Nucleus accumbens (tissue), 56 donors: ENCODE measurements at places on chromosomes 7 and 10.

DNA sequence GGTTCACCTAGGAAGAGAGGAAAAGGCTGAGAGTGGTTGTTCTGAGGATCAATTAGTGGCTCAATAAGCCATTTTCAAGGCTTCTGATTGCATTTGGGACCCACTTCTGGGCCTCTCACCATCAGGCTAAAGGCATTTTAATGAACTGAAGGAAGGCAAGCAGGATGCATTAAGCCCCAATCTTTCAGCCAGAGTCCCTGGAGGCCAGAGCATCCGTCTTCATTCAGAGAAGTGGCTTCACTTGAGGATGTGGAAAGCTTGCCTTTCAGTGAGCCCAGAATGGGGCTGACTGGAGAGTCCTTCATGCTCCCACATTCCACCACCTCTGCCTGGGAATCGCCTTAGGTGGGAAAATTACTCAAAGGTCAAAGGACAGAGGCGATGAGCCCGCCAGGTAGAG is 41.8 kb downstream of the COL17A1 start:
- DNase-seq: no peak

DNA sequence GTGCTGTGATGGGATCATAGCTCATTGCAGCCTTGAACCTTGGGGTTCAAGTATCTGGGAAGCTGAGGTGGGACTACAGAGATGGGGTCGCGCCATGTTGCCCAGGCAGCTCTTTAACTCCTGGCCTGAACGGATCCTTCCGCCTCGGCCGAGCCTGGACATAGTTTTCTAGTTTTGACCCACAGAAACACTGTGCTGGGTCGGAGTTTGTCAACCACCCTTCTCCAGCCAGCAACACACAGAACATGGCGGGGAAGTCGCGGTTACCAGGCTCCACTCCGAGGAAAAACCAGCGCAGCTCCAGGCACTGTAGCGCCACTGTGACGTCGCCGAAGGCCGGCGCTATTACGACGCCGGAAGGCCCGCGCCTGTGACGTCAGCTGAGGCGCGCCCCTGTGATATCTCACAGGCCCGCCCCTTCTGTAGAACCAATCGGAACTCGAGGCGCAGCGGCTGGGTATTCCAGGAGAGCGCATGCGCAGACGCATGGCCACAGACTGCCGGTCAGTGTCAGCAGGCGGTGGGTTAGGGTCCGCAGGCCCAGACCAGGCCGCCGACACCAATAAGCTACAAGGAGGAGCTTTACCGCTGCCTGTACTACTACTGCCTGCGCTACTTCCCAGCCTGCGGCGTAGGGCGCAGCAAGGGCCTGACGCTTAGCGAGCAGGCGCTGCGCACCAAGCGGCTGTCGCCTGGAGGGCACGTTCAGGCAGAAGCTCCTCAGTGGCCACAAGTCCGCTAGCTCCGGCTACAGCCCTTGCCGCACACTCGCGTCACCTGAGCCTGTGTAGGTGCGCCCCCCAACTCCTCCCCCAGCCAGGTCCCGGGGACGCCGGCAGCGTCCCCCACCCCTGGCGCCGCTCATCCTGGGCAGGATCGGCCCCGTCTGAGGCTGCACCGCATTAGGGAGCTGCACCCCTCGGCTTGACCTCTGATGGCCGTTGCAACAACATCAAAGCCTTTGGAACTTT is 135.2 kb upstream of the KCTD7 start:
- DNase-seq: peak; percentile 97

DNA sequence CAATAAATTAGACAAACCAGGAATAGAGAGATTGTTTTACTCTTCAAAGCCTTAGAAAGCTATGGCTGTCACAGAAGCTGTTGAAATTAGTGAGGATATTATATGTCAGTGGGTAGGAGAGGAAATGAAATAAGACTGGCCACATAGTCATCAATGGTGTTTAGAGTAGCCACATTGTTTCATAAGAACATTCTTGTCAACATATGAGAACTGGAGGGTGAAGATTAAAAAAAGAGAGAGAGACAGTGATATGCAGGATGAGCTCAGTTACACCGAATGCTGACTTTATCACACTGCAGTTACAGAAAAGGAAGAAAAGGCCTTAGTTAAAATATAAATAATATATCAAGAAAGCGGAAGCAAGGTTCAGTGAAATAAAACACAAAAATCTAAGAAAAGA is 412.0 kb downstream of the CNTNAP2 start:
- DNase-seq: no peak

DNA sequence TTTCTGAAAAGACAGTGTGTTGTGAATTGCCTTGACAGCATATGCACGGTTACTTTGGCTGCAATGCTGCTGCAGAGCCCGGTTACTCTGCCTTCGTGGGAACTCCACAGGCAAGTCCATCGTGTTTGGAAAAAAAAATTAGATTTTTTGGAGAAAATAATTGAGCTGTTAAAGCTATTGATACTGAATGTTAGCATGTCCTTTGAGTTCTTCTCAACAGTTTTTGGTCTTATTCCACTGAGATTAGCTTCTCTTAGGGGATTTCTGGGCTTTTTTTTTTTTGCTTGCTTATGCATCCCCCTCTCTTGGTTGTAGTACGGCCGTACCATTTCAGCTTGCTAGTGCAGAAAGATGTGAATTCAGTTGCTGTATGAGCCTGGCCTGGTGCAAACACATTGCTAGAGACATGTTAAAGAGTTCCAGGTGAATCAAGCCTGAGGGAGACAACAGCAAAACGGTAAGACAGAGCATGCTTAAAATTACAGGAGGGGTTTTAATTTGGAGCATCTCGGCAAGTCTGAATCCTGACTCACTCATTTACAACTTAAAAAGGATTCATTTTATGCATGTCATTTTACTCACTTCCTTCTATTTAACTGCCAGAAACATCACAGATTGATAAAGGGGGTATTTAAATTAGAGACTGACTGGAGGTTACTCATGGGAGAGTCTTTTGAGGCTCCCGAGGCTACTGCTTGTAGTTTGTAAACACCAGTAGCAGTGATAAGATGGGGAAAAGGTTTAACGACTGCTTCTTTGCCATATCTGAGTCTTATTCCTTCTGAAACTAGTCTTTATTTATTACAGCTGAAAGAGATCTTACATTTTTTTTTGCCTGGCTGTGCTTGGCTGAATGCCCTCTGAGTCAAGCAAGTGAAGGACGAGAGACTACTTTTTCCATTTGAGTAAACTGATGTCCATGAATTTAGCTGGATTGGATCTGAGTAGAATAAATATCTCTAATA is 113.7 kb downstream of the CDK14 start:
- no peak for DNase-seq

- DNase-seq: no peak
Observed at GRCh38 chr7:104040666-104041065, 51.2 kb upstream of the RELN start.

- DNase-seq: no peak
Observed at GRCh38 chr10:49141541-49142332, 7.9 kb upstream of the FAM170B start.

DNA sequence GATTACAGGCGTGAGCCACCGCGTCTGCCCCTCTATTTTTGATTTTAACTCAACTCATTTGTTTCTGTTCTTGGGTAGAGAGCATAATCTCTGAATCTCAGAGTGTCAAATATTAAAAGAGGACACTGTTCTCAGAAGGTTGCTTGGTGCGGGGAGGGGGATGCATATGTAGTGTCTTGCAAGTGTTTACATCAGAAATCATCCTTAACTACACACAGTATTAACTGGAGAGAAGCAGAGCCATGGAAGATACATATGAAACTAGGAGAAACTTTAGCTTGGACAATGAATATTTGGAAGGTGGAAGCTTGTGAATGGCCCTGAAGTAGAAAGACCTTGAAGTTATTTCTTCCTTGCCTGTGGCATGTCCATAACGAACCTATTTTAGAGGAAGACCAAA is 57.5 kb downstream of the XRCC2 start:
- DNase-seq: no peak

DNA sequence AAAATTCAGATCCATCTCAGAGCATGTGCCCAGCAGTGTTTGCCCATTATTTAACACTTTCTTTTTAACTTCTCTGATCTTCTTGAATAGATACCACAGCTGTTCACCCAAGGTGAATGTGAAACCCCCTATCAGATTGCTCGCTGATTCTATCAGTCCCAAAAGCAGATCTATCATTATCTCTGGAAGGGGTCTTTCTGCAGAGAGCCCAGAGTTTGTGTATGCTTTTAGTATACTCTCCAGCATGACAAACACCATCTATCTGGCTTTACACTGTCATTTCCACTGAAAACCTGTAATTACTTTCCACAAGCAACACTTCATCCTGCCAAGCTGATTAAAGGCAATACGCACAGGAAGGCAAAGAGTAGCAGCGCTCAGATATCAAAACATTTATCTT is 168.2 kb downstream of the CACNA2D1 start:
- DNase-seq: no peak

GRCh38 chr7:131970602-131971001 is 414.2 kb upstream of the PODXL start:
- DNase-seq: no peak
